ENCODE measurements at places on chromosomes 5 and 9. TPM values are rescaled to one million over a fixed set of nuclear protein-coding genes. Genes with fewer than 3 reads are reported as not detected.

PNPLA7 gene
- total RNA-seq: 24.1 TPM

PPP1R26 gene
- 8.4 TPM for total RNA-seq

SLC6A18 gene
- total RNA-seq: not detected

CDC37L1 gene
- total RNA-seq: 32.5 TPM

STK10 gene
- 35.8 TPM for total RNA-seq

SLC36A3 gene
- not detected for total RNA-seq

FGF1 gene
- total RNA-seq: 0.38 TPM

PLAC8L1 gene
- not detected for total RNA-seq

GABRA1 gene
- not detected for total RNA-seq

SPATA31C1 gene
- not detected for total RNA-seq

CRAT gene
- 78.2 TPM for total RNA-seq

MVB12B gene
- total RNA-seq: 10.9 TPM

MTMR12 gene
- total RNA-seq: 30.9 TPM
